Panc1 (cell line): ENCODE measurements at places on chromosomes 16 and 17.

DNA sequence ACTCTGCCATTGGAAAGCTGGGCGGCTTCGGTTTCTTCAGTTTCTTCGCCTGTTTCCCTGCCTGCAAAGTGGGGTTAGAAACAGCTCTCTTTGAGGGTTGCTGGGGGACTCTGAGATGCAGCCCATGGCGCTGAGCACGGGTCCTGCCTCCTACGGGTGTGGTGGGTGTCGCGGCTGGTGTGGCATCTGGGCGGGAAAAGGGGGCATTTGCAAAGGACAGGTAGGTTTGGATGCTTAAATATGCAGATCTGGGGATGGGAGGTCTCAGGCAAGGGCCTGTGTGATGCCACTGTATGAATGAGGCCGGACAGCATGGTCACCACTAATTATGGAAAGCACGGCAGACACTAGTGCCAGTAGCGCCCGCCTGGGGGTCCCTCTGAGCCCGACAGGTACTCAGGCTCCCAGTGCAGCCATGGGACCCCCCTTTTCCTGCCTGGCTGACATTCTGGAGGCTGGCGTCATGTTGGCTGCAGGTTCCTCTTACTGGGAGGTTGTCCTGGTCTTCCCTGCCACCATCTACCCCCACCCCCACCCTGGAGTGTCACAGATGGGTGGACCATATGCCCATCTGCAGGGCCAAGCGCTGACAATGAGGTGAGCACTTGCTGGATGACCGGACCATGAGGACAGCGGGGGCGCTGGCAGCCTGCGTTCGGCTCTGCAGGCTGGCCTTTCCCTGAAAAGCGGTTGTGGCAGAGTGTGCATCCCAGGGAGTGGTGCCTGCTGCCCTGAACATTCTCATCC is 237.7 kb downstream of the SEC14L1 start:
- no peak for DNase-seq

DNA sequence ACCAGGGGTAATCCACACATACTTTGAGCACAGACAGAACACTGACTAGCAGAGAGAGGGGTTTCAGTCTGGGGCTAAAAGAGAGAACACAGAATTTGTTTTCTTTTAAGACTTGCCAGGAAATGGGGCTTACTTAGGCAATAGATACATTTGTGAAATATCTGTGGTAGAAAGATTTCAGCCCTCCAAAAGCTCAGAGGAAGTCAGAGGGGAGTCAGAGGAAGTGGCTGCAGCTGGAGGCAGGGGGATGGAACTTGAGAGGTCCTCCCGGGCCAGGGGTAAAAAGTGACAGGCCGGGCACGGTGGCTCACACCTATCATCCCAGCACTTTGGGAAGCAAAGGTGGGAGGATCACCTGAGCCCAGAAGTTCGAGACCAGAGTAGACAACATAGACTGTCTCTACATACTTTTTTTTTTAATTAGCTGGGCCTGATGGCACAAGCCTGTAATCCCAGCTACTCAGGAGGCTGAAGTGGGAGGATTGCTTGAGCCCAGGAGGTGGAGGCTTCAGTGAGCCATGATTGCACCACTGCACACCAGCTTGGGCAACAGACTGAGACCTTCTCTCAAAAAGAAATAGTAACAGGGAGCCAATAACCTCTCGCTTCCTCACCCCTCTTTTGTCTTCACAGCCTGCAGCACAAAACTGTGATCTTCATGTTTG is 49.9 kb downstream of the NLRC5 start:
- no peak for DNase-seq

DNA sequence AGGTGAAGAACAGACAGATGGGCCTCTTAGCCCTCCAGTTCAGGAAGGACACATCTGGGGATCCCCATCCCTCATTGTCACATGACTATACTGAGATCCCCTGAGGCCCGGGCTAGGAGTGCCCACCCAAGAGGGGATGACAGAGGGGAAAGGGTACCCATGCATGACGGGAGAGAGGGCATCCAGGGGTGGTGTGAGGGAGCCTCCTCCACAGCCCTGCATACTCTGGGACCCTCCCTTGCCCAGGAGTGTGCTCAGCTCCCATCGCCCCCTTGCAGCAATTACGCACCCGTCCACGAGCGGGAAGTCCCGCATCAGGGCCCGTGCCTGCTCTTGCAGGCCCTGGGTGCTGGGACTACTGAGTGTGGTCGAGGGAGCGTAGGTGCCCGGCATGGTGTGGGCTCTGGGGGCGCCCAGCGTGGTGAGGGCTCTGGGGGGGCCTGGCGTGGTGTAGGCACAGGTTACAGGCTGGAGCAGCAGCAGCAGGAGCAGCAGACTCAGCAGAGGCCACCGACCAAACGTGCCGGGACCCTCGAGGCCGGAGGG is 6.5 kb downstream of the DPEP2 start:
- DNase-seq: no peak

DNA sequence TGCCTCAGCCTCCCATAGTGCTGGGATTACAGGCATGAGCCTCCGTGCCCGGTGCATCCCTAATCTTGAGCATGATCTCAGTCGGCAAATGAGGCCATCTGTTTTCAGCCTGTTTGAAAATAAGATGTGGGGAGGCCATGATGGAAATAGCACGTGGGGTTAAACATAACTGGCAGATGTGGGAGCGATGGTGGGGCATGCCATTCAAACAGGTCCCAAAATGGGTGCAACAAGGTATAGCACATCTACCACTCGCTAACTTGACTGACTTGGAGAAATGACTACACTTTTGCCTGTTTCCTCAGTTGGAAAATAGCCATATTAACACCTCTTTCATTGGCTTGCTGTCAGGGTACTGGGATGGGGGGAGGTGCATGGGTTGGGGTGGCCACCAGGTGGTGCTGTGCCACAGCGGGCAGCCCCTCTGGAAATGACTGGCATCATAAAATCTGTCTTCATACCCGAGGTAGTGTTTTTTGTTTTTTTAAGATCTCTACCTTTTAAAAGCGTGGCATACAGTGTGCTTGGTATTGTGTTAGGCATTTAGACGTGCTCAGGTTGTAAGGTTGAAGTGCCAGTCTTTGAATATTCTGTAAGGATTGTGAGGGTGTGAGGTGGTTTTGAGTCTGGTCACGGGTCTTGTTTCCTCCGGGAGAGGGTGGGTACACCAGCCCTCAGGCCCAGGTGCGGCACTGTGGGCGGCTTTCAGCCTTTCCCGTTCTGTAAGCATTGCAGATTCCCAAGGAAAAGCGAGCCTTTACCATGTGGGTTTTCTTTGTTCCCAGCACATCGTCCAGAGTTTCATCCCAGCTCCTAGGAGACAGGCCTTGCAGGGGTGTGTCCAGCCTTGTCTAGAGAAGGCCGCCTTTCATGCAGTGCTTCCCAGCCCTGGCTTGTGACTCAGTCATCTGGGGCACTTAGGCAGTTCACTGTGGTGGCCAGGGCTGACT is 2.9 kb upstream of the TTYH2 start:
- no peak for DNase-seq

- no peak for DNase-seq
These were observed 2.4 kb upstream of the FBRS start for GRCh38 chr16:30655815-30656347.

DNA sequence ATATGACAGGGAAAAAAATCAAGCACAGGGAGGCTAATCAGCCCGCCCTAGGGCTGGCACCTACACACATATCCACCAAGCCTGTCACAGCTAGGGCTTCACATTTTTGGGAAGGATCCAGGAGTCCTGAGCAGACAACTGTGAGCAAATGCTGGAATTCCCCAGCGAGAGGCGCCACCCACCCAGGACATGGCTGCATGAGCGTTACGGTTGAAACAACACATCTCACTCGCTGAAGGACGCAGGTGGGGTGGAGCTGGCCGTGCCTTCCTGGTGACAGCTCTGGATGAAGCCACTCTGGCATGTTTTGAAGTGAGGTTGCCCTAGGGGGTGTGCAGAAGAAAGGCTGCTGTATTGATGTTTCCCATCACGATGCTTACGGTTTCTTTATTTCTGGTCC is 315.1 kb upstream of the EEF2KMT start:
- DNase-seq: no peak

DNA sequence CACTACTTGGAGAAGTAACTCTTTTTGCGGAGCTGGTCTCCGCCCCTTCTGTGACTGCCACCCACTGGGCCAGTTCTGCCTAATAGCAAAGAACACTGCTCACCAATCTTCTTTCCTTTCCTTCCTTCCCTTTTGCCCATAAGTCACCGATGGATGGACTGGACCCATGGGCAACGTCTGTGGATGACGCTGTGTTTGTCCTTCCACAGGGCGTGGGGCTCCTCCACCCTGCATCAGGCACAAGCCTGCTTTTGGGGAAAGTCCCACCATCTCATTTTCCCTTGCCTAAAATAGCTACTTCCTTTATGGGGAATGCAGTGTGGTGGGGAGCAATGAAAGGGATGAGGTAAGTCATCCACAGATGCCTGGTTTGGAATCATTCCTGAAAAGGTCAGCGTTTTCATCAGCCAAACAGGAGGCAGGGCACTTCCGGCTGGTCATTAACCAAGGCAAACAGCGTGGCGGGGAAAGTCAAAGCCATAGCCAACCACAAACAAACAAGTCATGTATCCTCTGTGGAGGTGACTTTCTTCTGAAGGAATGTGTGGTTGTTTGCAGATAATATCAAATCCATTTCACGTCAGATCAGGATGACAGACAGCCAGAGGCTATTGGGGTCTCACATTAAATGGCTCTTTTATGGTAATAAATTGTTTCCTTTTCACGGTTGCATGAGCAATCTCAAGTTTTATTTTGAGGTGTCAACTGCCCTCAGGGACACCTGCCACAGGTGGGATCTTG is 30.7 kb upstream of the MED9 start:
- peak; percentile 98 for DNase-seq

- DNase-seq: no peak
These were observed 19.3 kb downstream of the CRISPLD2 start for GRCh38 chr16:84839054-84839453.

DNA sequence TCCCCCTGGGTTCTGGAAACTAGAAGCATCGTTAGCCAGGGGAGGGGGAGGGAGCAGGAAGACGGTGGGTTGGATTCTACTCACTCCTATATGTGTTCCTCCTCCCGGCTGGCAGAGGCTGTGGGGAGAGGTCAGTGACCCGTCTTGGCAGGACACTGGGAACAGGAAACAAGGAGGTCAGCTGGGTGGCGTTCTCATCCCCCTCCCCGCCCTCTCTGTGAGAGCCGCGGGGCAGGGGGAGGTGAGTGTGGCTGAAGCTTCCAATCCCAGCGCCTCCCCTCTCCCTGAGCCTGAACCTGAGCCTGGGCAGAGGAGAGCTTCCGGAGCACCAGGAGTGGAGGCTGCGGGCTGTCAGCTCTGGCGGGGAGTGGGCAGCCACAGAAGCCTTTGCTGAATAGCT is 12.5 kb downstream of the GPRC5C start:
- no peak for DNase-seq

GRCh38 chr17:79188048-79188447 is 113.4 kb downstream of the ENGASE start:
- no peak for DNase-seq

GRCh38 chr16:3589441-3589921 is 12.3 kb upstream of the NLRC3 start:
- no peak for DNase-seq

GRCh38 chr17:42632949-42633444 is 23.5 kb downstream of the TUBG1 start:
- no peak for DNase-seq

- DNase-seq: no peak
These were observed 14.6 kb upstream of the SPHK1 start for GRCh38 chr17:76369804-76370203.

DNA sequence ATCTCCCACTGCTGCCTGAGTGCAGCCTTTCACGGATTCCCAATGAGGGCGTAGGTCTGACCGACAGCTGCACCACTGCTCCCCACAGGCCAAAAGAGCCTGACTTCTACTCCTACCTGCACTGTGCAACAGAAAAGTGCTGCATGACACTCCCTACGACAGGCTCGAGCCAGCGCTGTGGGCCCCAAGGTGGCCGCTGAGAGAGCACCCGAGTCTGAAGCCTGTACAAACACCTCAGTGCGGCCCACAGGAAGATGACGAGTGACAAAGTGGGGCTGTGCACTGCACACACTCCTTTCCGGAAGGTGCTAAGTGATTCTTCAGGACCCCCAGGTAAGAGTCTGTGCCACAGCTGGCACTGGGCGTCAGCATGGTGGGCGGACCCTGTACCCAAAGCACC is 41.2 kb downstream of the FANCA start:
- DNase-seq: no peak

- no peak for DNase-seq
These were observed 26.3 kb upstream of the METRNL start for GRCh38 chr17:83053021-83053681.

DNA sequence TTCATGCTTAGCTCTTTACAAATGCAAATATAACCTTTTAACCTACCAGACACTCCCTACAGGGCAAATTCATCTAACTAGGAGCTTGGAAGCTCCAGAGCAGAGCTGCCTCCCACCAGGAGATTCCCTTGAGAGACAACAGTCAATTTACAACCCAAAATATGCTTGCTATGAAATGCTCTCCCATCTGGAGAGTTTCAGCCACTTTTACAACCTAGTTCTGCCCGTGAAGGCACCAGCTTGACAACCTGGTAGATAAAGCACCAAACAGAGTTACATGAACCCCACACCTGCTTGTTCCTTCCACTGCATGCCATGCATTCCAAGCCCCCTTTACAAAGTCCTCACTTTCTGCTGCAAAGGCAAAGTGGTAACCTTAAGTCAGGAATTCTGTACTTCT is 215.3 kb upstream of the KIF2B start:
- no peak for DNase-seq

DNA sequence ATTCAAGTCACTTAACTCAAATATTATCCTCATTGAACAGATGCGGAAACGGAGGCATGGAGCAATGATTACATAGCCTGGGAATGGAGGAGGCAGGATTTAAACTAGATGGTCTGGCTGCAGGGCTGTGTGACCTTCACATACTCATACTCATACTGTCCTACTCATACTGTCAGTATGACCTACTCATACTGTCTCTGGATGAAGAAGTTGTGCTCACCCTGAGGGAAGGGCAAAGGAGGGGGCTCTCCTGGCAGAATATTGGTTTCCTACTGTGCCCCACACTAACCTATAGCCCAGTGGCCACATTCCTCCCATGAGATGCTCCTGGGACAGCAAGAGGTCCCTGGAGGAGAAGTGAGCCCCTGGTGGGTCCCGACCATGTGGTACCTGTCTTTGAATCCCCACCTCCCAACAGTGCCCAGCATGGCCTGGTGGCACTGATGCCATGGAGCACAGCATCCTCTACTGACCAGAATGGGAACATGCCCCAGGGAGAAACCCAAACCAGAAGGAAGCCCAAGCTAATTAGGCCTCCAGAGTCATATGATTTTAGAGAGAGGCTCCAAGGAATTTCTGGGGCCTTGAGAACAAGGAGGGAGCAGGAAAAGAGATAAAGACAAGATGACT is 197.3 kb upstream of the SDK2 start:
- DNase-seq: no peak

DNA sequence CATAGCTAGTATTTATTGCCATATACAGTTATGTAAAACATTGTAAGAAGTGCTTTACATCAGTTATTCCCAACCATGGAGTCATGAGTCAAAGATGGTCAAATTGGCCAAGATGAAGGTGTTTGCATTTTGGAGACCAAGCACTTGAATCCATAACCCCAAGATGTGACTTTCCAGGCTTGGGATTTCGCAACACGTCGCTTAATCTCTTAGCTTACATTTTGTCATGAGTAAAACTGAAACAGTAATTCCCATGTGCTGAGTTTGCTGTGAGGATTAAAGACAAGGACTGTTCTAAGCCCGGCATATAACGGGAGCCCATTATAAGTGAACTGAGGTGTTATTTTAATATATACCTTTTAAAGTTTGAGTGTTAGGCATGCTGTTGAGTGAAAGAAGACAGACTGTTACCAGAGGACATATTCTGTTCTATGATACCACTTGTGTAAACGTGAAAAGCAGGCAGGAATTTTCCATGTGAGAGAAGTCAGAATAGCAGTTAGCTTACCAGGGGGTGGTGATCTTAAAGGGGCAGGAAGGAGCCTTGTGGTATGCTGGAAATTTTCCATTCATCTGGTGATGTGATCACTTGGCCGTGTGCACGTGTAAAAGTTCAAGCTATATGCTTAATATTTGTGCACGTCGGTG is 484.9 kb downstream of the WWOX start:
- DNase-seq: no peak
